ENCODE measurements at places on chromosomes 11 and 22.

GRCh38 chr11:12318791-12319438 lies 58.5 kb upstream of the PARVA start:
- DNase-seq = no peak

DNA sequence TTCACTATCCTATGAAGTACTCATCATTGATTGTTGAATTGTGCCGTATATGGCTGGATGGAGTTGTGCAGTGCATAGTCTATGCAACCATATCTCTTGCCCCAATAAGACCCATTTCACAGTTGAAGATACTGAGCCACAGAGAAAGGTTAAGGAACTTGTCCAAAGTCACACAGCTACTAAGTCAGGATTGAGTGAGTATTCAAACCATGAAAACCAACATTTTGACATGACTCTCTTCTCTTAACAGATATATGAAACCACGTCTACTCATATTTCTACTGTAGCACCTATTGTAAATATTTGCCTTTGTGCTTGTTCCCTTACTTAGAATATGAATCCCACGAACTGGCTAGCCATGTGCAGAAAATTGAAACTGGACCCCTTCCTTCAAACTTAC lies 58.1 kb downstream of the MAML2 start:
- DNase-seq = no peak

DNA sequence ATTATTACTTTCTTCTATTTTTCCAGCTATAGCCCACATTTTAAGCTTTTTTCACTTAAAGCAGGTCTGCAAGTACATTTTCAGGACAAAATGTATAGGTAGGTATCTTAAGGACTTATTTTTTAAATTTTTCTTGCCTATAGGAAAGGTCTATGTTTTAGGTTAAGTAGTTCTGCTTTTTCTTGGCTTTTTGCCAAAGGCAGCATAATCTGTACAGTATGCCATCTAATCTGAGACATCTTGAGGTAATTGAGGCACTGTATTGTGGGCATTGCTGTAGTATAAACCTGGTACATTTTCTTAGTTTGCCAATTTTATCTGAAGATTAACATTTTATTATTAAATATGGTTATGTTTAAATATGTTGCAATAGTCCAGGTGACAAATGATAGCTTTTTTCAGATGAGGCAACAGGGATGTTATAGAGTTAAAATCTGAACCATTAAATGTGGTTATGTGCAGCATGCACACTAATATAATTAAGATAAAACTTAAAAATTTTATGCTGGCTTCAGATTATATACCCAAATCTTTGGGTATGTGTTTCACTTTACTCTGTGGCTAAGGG lies 42.9 kb downstream of the QSER1 start:
- DNase-seq = no peak

GRCh38 chr11:134521001-134521400 lies 109.0 kb upstream of the B3GAT1 start:
- DNase-seq = no peak

DNA sequence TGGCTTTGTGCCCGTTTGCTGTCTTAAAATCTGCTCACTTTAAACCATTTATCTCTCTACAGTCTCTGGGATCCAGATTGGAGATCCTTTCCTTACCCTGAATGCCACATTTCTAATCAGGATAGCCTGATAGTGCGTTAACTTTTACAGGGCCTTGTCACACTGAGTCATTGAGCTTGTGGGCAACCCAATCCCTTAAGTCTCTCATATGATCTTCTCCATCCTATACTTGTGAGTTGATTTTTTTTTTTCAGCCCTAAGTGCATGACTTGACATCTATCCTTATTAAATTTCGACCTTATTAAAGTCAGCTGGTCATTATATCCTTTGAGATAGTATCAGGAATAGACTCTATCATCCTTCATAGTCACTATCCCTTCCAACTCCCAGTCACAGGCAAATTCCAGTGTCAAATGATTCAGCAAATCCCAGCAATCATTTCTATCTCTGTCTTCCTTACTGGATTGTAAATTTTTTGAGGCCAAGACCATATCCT lies 57.7 kb downstream of the TEAD1 start:
- DNase-seq = no peak

- no peak for DNase-seq
Measured at GRCh38 chr22:49136816-49137180, 690.9 kb downstream of the BRD1 start.

GRCh38 chr11:46009647-46010046 lies 87.2 kb downstream of the LARGE2 start:
- no peak for DNase-seq

- DNase-seq = no peak
Measured at GRCh38 chr11:31652528-31652927, 143.0 kb downstream of the ELP4 start.
